H1 (cell line): ENCODE measurements at places on chromosomes 3 and 15. TPM values are rescaled to one million over a fixed set of nuclear protein-coding genes. Genes with fewer than 3 reads are reported as not detected.

The TUSC7 gene
- total RNA-seq, result not detected in 2 replicates

The COL8A1 gene
- 0.99 and 1.2 TPM in 2 replicates for total RNA-seq

The HRG gene
- total RNA-seq, result 0.15 TPM in 1 of 2 replicates, not detected in the other

The SLC15A2 gene
- total RNA-seq, result 1.8 and 2.0 TPM in 2 replicates

The TM4SF4 gene
- total RNA-seq, result not detected in 2 replicates

The FAM43A gene
- total RNA-seq, result 2.6 and 2.9 TPM in 2 replicates

The ARL6 gene
- total RNA-seq, result 9.3 and 12.0 TPM in 2 replicates

The INAFM2 gene
- total RNA-seq, result 35.1 and 38.2 TPM in 2 replicates

The IMPG2 gene
- total RNA-seq, result 0.06 and 0.08 TPM in 2 replicates

DNA sequence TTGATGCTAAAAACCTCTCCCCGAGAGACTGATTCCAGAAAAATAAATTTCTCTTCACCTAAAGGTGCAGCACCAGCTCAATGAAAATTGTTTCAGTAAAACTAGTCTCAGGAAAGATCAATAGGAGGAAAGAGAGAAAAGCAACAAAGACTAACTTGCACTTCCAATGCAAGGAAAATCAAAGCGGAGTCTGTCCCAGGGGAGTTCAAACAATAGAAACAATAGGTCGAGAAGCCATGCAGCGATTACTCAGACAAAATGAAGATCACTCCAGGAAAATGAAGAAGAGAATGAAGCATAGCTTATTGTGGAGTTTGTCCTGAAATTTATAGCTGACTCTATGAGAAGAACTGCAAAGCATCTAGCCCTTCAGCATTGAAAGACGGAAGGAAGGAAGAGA is 105.1 kb upstream of the FRMD4B start:
- no peak for DNase-seq

DNA sequence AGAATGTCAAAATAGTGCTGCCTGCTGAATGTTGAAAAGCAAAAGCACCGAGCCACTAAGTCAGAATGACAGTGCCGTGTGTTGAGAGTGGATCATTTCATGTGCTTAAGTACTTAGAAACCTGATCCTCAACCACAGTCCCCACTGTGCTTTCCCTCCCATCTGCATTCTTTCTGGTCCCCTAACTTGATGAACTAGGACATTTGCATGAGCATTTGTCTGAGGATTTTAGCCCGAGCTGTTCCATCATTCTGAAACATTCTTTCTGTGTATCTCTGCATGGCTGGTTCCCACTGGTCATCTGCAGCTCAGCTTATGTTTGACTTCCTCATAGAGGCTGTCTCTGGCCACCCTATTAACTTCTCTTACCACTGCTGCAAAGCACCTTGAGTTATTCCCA is 42.0 kb downstream of the SST start:
- no peak for DNase-seq

GRCh38 chr15:70272565-70273355 is 175.0 kb upstream of the TLE3 start:
- DNase-seq, result no peak

GRCh38 chr3:181808053-181808452 is 96.3 kb downstream of the SOX2 start:
- DNase-seq, result no peak

DNA sequence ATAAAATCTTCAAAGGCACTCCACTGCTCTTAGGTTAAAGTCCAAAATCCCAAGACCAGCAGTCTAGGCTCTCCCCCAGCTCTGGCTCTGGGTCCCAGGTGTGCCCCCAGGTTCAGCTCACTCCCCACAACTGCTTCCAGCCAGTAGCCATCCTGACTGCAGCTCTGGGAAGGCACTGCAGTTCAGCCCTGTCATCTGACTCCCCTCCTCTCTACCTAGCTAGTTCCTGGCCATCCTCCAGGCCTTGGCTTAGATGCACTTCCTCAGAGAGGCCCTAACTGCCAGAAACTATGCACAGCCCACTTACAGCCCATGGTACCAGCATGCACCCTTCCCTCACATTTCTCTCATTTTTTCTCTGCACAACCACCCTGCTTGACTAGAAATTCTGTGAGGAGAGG is 25.5 kb downstream of the TBC1D2B start:
- no peak for DNase-seq

GRCh38 chr15:62895905-62896316 is 146.6 kb upstream of the TPM1 start:
- DNase-seq, result no peak

DNA sequence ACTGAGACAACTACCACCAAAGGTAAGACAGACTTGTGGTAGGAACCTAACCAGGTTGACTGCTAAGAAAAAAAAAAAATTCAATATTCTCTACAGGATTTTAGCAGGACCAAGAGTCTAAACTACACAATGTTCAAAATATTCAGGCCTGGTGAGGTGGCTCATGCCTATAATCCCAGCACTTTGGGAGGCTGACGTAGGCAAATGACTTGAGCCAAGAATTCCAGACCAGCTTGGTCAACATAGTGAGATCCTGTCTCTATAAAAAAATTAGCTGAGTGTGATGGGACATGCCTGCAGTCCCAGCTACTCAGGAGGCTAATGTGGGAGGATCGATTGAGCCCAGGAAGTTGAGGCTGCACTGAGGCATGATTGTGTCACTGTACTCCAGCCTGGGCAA is 341.6 kb upstream of the WNT5A start:
- no peak for DNase-seq

GRCh38 chr3:87333393-87333892 is 57.1 kb upstream of the POU1F1 start:
- no peak for DNase-seq

DNA sequence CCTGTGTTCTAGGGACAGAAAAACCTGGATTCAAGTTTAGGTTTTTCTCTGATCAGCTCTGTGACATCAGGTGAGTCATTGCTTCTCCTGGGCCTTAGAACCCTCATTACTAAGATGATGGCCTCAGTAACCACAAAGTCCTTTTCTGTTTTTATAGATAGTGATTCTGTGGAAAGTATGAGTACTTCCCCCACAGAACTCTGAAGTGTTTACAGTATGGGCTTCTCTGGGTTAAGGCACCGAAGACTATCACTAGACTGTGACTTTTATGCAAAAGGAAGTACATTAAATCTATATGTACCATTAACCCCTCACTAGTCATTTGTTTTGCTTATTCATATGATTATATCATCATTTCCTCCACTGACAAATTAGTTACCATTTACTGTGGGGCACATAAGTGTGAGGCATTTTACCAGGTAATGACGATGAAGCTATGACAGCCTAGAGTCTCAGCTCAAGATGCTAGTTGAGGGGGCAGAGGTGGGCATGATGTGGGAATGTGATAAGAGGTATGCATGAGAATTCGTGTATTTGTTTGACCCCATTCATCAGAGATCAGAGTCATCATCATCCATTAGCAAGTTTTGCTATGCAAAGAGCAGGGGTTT is 15.0 kb upstream of the RORA start:
- no peak for DNase-seq

- no peak for DNase-seq
These were observed 94.5 kb downstream of the SERPINI1 start for GRCh38 chr3:167830007-167830406.

DNA sequence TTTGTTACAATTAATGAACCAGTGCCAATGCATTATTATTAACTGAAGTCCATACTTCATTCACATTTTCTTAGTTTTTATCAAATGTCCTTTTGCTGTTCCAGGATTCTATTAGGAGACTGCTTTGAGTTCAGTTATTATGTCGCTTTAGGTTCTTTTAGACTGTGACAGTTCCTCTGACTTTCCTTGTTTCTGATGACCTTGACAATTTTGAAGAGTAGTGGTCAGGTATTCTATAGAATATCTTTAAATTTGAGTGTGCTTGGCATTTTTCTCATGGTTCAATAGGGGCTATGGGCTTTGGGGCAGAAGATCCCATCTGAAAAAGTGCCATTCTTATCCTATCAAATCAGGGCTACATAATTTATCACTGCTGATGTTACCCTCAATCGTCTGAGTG is 126.3 kb downstream of the APBA2 start:
- DNase-seq, result no peak

- peak; percentile 83 for DNase-seq
These were observed 22.3 kb upstream of the SMCO1 start for GRCh38 chr3:196537319-196537984.

GRCh38 chr15:77091097-77091496 is 20.2 kb upstream of the TSPAN3 start:
- peak; percentile 28 for DNase-seq

- no peak for DNase-seq
These were observed 10.7 kb upstream of the CYP8B1 start for GRCh38 chr3:42886294-42886822.

GRCh38 chr15:39817892-39818291 is 35.3 kb upstream of the FSIP1 start:
- DNase-seq, result no peak

DNA sequence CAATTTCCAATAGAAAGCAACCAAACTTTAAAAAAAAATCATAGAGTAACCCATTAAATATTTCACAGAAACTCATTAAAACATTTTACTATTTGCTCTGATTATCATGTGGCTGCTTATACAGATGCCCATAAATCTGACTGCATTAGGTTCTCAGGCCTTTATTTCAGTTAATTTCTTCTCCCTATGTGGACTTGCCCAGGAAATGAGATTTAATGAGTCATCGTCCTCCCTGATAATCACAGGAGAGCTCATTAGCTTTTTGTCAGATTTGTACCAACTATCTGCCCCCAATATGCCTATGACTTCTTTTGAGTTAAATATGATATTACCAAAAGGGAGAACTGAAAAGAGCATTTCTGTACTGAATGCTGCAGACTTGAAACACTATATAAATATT is 168.0 kb downstream of the FOXB1 start:
- no peak for DNase-seq

- no peak for DNase-seq
These were observed 61.5 kb upstream of the GRM7 start for GRCh38 chr3:6799264-6799915.

DNA sequence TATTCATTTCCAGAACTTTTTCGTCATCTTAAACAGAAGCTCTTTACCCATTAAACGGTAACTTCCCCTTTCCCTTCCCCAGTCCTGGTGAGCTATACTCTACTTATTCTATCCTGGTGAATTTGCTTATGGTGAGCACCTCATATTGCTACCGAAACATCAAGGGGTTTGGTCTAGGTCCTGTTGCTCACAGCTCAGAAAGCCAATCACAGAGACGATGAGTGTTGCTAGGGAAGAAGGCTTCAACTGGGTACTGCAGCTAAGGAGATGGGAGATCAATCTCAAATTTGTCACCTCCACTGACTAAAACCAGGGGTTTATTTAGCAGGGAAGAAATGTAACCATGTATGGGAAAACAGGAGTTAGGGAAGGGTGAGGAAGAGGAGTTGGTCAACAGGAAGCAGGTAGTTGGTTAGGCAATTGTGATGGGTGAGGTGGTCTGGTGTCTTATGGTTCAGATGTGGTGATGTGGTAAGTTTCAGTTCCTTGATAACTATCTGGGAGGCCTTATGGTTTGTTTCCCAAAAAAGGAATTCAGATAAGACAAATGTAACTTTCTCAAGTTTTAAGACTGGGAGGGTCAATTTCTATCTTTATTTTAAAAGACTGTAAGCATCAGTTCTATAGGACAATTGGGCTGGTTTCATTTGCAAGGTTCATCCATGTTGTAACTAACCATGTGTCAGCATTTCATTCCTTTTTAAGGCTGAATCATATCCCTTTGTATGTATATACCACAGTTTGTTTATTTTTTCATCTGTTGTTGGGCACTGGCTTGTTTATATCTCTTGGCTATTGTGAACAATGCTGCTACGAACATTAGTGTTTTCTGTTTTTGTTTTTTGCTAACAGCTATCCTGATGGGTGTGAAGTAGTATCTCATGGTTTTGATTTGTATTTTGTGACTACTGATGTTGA is 24.3 kb downstream of the ARHGAP11B start:
- DNase-seq, result no peak

DNA sequence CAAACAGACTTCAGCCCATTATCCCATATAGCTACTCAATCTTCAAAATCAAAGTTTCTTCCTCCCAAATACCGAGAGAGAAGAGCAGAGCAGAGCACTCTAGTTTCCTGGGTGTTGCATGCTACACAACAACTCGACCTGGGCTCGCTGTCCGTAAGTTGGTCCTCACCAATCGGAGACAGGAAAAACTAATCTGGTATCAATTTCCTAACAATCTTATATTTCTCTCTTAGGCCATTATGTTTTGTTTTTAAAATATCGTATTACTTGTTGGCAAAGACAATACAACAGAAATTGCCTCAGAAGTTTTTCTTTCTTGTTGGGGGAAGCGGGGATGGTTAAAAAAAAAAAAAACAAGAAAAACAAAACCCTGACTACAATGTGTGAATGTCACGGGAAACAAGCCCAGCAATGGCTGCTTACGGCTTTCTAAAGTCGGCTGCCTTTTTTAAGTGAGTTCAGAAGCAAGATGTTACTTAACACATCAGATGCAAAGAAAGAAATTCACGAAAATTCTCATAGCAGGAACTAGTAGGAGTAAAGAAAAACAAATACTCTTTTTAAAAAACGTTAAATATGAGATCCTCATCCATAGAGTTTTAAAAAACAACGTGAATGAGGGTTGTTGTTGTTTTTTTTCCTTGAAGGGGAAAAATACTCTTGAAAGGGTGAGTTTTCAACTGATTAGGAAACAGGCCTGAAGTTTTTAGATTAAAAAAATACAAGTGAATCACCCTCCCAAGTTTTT is 1.9 kb downstream of the VGLL4 start:
- no peak for DNase-seq

DNA sequence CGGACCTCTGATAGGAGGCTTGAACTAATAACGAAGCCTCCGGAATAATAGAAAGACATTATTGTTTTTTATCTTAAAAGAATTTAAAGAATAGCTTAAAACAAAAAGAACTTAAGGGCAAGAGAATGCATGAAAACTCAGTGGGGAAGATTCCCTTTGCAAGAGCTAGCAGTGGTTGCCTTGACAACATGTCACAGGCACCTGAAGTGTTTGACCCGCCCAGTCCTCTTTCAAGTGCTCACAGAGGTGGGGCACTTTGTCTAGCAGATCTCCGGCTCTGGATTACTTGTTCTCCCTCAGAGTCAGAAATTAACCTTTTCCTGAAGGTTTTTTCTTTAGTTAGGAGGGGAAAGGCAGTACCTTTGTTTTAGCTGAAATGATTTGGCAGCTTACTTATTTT is 37.8 kb downstream of the LARS2 start:
- DNase-seq, result no peak
